A549 treated with RU486 at 1 μM for 4 hours (cell line): ENCODE measurements at places on chromosomes 1 and 21. TPM values are rescaled to one million over a fixed set of nuclear protein-coding genes. Genes with fewer than 3 reads are reported as not detected.

The KCND3 gene
- total RNA-seq: 0.02 TPM in 1 of 5 replicates, not detected in the others

The CENPF gene
- total RNA-seq: 68.6 to 105 TPM (median 85.6 TPM) in 5 replicates

The IKBKE gene
- total RNA-seq: 6.3 to 8.9 TPM (median 7.3 TPM) in 5 replicates

The COL18A1 gene
- 123 to 173 TPM (median 137 TPM) in 5 replicates for total RNA-seq

The LSM10 gene
- 36.9 to 52.4 TPM (median 46.4 TPM) in 5 replicates for total RNA-seq

The SMPDL3B gene
- total RNA-seq: 1.2 to 1.5 TPM (median 1.3 TPM) in 5 replicates

The IBA57 gene
- 2.9 to 7.5 TPM (median 5.2 TPM) in 5 replicates for total RNA-seq

The FHAD1 gene
- total RNA-seq: 0.35 to 0.63 TPM (median 0.51 TPM) in 5 replicates

The FOXD3 gene
- 0.54 to 1.1 TPM (median 0.92 TPM) in 5 replicates for total RNA-seq

The PSRC1 gene
- 17.3 to 26.9 TPM (median 24.6 TPM) in 5 replicates for total RNA-seq

The S100A4 gene
- 1,522 to 1,903 TPM (median 1,710 TPM) in 5 replicates for total RNA-seq

The SPRR2F gene
- not detected in 5 replicates for total RNA-seq

The TCHH gene
- 0.14 to 0.33 TPM (median 0.22 TPM) in 5 replicates for total RNA-seq

The CKS1B gene
- 325 to 385 TPM (median 338 TPM) in 5 replicates for total RNA-seq

The UMODL1 gene
- total RNA-seq: not detected in 5 replicates

The MYBPH gene
- not detected in 5 replicates for total RNA-seq

The TMOD4 gene
- total RNA-seq: 0.29 TPM in 1 of 5 replicates, not detected in the others

The AKR7A3 gene
- 0.08 to 0.24 TPM (median 0.15 TPM) in 4 of 5 replicates, not detected in the other for total RNA-seq

The CRNN gene
- not detected in 5 replicates for total RNA-seq

The SIK1 gene
- total RNA-seq: 3.0 to 22.2 TPM (median 19.6 TPM) in 5 replicates

The OR2T29 gene
- total RNA-seq: not detected in 5 replicates

The TEDDM1 gene
- not detected in 5 replicates for total RNA-seq

The LYPLA2 gene
- total RNA-seq: 53.7 to 62.8 TPM (median 57.9 TPM) in 5 replicates

The MSH4 gene
- not detected in 5 replicates for total RNA-seq

The INSRR gene
- not detected in 5 replicates for total RNA-seq

The SPRR1B gene
- not detected in 5 replicates for total RNA-seq
